ENCODE measurements at places on chromosomes 7 and 10.

DNA sequence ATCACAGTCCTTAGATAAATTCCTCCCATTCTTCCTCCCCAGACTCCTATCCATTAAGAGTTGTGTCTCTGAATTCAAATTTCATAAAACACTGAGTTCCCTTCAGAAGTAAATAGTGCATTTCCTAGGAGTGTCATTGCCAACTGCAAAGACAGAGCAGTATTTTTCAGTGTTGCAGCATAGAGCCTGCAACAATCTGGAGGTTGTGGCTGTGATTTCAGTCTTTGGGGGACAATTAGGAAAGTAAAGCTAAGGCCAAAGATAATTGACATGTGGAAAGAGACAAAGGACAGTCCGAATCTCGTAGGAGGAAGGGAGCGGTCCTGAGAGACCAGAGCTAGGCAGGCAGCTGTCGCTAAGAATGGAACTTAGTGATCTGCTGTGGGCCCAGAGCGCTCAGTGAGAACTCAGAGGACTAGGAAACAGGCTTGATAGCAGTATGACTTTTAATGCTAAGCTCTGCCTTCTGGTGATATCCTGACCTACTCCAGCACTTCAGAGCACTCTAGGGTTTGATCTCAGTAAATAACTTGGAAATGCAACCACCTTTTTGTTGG is 46.2 kb downstream of the PRPF18 start:
- DNase-seq: no peak

DNA sequence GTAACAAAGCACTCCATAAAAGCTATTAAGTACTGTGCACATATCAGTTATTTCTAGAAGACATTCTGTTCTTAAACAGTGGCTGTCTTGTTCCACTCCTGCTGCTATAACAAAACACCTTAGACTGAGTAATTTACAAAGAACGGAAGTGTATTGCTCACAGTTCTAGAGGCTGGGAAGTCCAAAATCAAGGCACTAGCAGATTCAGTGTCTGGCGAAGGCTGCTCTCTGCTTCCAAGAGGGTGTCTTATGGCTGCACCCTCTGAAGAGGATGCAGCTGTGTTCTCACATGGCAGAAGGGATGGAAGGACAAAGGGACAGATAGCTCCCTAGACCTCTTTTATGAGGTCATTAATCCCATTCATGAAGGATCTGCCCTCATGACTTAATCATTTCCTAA is 424.2 kb upstream of the ZMIZ1 start:
- DNase-seq: no peak

DNA sequence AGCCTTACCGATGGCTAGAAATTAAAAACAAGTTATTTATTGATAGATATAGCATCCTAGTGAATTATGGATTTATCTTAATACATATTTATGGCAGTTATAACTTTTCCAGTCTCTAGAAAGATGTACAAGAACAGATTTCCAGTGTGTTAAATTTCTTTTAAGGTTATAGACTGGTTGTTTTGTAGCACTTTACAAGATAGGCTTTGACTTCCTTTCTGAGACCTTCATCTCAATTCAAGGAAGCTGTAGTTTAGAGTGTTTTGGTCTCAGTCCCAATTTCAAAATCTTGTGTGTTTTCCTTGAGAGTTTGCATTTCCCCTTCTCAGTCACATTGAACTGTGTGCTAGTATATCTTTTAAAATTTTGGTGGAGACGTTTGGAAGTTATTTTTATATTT is 30.1 kb downstream of the PLEKHA1 start:
- DNase-seq: no peak

DNA sequence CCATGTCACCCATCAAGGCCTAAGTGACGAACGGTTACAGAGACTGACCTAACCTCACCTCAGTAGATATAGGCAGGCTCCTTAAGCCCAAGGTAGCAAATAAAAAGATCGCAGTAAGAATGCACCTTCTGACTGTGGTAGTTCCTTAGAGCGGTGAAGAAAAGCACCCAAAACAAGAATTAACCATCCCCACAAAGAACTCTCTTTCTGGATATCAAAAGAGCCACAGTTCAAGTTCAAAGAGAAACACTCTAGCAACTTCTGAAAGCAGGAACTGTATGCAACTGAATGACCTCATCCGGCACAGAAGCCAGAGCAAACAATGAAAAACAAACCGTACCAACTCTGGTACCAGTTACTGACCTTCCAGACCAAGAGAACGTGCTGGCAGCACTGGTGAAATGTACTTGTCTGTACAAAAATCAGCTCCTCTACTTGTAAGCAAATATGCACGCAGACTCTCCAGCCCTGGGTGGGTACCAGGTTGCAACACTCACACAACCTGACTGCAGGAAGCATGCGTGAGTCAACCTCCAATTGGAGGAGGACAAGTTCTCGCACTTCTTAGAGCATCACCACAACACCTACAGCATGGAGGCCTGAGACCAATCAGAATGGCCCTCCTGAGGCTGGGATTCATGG is 202.7 kb downstream of the FAM107B start:
- no peak for DNase-seq

DNA sequence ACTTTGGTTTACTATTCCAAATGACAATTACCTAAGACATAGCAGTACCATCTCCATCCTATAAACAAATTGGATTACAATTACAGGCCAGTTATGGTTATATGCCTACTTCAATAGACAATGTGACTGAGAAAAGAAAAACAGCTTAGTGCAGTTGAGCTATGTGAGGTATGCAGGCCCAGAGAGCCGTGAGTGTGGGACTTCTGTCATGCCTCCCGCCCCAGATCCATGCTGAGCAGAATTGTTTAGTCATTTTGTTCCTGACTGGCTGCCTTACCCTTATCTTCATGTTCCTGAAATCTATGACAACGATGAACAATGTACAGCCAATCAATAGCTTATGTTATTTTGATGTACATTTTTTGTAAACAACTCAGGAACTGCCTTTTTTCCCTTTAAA is 21.7 kb downstream of the LARP4B start:
- DNase-seq: peak; percentile 29

DNA sequence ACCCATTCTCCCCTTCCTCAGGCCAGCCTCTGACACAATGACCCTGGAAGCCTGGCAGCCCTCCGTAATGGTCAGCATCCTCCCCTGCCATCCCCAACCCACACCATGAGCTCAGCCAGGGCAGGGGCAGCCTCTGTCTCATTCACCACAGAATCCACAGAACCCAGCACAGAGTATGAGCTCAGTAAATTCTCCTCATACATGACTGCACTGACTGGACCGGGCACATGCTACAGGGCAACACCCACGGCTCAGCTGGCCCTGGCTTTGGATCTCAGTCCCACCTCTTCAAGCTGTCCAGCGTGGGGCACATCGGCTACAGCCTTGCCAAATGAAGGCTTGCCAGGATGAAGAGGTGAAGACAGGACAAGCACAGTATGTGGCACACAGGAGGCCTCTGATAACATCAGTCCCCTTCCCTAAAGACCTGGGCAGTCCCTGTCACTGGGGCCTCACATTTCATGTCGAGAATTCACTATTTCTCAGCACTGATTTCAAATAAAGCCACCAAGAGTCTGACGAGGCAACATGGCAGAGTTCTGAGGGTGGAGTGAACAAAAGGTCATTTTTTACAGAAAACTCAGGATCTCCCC is 7.9 kb downstream of the GPRIN2 start:
- no peak for DNase-seq

GRCh38 chr10:50393784-50394467 is 142.6 kb upstream of the ASAH2 start:
- DNase-seq: no peak

DNA sequence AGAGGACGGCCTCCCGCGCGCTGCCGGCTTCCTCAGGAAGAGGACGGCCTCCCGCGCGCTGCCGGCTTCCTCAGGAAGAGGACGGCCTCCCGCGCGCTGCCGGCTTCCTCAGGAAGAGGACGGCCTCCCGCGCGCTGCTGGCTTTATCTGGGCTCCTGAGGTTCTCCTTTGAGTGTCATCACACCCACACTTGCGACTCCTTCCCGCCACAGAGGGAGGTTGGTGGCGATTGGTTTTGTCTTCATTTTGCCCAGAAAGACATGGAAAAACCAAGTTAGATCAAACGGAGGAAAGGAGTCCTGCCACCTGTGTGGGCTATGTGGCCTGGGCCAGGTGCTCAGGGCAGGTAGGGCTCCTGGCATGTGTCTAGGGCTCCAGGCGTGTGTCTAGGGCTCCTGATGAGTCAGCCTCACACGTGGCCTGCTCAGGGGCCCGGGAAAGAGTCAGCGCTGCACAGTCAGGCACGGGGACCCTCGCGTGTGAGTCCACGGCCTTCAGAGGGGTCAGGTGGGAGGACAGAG is 138.0 kb downstream of the VIPR2 start:
- no peak for DNase-seq
